ENCODE measurements at places on chromosomes 7 and 10.

- DNase-seq = no peak
These were observed 8.2 kb upstream of the DDIT4 start for GRCh38 chr10:72265508-72265907.

GRCh38 chr7:92750946-92751345 lies 85.4 kb downstream of the CDK6 start:
- DNase-seq = no peak

GRCh38 chr10:123912466-123912865 lies 20.9 kb upstream of the CPXM2 start:
- no peak for DNase-seq

DNA sequence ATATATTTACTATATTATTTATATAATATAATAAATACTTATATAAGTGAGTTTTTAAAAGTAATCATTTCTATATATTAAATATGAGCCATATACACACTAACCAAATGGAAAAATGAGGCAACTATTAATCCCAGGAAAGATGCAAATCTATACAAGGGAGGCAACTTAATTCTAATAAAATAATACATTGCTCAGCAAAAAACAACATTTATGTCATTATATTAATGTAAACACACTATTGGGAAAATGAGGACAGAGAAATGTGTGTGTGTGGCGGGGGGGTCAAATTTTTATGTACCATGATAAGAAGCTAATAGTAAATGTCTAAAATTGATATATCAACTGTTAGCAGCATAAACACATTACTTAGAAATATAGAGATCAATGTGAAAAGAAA lies 23.3 kb upstream of the DGKI start:
- DNase-seq = no peak

DNA sequence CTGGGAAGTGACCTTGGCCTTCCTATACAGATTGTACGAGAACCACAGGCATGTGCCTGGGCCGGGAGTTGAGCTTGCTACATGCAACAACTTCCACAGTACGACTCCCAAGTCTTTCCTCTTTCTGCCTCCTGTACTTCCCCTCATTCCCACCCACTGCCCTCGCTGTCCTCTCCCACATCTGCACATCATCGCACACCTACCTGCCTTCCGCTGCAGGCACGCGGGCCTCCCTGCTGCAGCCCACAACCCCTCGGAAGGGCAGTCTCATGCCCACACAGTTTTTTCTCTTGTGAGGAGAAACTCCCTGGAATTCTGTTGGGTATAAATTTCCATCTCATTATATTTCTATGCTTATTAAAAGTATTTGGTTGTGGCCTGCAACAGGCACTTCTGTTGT lies 117.2 kb downstream of the ACTR3B start:
- no peak for DNase-seq

DNA sequence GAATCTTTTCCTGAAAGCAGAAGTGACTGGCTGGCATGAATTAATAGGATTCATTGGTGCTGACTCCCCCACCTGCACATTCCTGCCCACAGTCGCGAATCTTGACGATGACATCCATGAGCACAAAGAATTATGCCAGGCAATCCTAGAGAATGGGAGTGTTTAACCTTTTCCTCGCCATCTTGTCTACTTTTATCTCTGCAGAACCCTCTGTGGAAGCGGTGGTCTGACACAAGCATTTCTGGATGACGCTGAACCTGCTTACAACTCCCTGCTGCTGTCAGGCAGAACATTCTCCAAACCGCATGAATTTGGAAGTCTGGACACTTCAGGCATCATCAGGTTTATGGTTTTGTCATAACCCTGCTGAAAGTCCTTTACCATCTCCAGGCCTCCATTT lies 36.5 kb downstream of the KLF6 start:
- DNase-seq = no peak

DNA sequence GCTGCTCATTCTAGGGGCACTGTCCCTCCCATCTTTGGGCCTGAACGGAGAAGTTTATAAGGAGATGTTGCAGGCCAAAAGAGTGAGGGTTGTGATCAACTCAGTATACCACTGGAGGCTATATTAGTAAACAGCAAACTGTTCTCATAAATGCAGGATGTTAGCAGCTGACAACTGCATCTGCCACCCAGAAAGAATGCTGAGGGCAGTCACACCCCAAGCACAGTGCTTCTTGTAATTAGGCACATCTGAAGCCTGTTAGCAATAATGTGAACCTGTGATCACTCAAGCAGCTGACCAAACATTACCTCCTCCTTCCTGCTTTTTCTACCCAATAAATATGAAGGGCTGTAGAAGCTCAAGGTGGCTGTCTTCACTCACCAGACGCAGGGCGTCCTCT lies 38.4 kb upstream of the ZNF138 start:
- no peak for DNase-seq
